ENCODE measurements at places on chromosomes 7 and 10.
A peak's percentile ranks its signal among the peaks of the same experiment; 100 is the strongest.

DNA sequence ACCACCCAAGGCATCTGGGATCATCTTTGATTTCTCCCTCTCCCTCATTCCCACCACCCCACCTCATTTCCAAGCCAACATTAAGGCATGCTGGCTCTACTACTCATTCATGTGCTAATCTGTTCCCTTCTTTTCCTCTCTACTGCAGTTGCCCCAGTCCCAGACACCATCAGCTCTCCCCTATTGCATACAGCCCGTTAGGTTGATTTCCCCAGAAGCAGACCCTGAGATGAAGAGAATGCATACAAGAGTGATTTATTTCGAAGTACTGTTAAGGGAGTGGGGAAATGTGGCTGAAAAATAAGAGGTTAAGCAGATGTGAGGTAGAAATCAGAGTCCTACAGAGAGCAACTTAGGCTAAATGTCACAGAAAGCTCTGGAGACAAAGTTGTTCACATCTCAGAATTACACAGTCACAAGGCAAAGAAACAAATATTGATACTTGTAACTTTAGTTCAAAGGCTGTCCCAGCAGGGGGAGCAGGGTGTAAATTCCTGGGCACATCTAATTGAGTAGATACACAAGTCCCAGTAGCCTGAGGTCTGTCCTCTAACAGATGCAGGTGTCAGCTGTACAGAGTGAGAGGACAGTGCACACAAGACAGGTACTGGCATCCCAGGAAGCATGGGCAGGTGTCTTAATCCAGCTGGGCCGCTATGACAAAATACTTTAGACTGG, 20.9 kb downstream of the AKR1D1 start:
- no peak for DNase-seq

GRCh38 chr10:28281726-28282315, 21.0 kb downstream of the MPP7 start:
- DNase-seq = no peak

- peak; percentile 95 for DNase-seq
Observed at GRCh38 chr10:17216217-17216900, 11.7 kb upstream of the VIM start.

DNA sequence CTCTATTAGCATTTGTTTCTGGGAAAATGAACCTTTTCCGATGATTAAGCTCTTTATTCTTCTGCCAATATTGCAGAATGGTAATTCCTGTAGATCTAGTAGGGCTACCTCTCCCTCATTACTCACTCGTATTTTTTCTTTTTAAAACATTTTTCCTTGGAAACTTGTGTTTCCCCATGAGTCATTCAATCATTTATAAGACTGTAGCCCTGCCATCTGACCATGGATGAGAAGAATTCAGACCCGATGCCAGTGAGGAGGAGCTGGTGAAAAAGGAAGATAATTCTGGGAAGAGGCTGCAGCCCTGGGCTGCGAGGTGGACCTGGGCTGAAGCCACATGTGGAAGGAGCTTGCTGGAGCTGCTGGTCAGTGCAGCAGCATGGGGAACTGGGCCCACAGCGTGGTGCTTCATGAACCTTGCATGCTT, 242.8 kb downstream of the KLF6 start:
- no peak for DNase-seq

DNA sequence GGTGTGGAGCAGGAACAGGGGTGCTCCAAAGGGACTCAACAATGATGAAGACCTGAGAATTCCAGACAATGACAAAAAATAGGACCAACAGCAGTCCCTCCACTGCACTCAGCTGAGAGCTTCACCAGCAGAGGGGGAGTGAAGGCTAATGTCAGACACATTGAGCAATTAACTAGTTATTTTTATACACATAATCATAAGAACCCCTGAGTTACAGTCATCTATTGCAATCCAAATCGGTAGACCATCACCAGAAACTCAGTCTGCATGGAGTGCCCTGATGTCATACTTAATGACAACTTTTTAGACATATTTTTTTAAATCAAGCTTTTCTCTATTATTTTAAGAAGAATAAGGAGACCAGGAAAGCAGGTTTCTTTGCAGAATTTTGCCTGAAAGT, 30.6 kb upstream of the IKZF1 start:
- DNase-seq = peak; percentile 28

GRCh38 chr7:50738932-50739331, 43.8 kb downstream of the GRB10 start:
- no peak for DNase-seq

GRCh38 chr10:97226398-97226797, 40.6 kb upstream of the SLIT1 start:
- DNase-seq = no peak

- no peak for DNase-seq
Observed at GRCh38 chr10:55311848-55312635, 511.0 kb upstream of the PCDH15 start.

DNA sequence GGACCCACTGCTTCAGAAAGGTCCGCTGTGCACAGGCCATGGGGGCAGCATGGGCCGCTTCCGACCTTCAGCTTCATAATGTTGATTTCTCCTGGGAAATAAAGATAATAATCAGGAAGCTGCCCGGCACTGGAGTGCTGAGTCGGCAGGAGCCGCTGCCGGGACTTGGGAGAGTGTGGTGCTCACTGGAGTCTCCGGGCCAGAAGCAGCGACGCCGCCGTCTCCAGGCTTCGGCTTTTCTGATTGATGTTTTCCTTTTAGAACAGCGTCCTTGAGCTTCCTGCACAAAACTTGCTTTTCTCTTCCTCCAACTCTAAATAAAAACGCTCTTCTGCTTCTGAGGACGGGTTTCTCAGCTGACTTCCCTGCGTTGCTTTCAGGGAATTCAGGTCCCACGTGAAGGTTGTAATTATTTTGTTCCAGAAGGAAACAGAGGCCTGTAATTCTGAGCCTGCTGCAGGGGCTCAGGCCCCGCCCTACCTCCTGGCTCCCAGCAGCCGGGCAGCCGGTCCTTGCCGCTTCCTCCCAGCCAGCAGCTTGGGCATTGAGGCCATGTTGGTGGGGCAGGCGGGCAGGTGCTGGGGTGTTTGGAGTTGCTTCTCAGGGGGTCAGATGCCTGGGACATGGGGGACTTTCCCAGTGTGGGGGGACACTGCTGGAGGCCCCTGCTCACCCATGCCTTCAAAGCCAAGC, 14.7 kb downstream of the PWWP2B start:
- no peak for DNase-seq

DNA sequence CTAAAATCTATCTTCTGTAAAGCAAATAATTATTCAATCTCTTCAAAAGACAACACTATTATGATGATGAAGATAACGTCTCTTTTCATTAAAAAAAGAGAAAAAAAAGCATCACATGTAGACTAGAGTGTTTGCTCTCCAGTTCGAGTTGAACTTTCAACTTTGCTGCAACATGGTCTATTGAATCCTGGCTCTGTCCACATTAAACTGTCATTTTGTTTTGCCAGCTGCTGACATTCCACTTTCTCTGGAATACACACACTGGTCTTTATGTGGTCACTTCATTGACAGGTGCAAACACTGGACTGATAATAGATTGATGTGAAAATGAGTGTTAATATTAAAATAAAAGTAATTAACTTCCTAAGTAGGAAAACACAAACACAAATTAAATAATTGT, 61.7 kb downstream of the PTF1A start:
- DNase-seq = no peak

GRCh38 chr7:157845203-157845835, 508.5 kb downstream of the DNAJB6 start:
- no peak for DNase-seq

DNA sequence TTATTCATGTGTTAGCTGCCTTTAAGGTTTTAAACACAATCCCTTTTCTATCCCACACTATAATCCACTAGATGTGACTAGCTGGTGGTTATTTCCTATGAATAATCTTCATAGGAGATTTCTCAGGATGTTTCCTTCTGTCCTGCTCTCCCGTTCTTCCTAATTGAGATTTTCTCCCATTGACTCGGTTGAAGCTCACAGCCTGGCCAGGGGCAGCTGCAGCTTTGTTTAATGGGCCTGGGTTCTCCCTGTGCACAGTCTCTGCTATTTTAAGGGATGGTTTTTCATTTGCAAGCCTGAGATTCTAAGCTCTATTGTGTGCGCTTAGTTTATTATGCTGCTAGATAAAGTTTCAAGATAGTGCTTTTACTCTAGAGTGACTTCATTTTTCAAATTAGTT, 283.4 kb upstream of the AOAH start:
- no peak for DNase-seq

GRCh38 chr10:43863859-43864591, 215.3 kb upstream of the ZNF32 start:
- DNase-seq = no peak

GRCh38 chr10:62662486-62662885, 142.0 kb upstream of the ADO start:
- DNase-seq = no peak

GRCh38 chr7:22842383-22842941, 19.8 kb upstream of the TOMM7 start:
- no peak for DNase-seq

DNA sequence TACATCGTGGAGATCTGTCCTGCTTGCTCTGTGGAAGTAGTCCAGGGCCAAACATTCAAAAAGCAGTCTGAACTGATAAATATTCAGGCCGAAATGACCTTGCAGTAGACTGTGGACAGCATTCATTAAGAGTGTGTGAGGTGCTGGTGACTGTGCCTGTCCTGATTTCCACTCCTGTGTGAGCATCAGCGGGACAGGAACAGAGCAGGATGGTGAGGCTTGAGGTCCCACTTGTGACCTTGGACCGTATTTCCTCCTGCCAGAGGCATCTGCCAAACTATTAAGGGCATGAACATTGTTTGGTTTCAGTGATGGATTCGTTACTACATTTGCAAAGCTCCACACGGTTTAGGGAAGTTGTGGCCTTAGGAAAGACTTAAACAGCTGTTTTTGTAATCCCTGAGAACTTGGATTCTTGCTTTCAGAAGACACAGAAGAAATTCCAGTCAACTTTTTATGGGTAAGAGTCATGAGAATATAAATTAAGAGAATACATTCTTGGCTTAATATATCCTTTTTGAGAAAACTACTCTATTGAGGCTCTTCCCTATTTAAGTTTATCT, 32.8 kb downstream of the CCNY start:
- no peak for DNase-seq

- DNase-seq = no peak
Observed at GRCh38 chr7:107877731-107878382, 13.1 kb upstream of the DLD start.

GRCh38 chr7:16801111-16801542, 3.7 kb downstream of the AGR2 start:
- DNase-seq = no peak

GRCh38 chr10:78859266-78859665, 209.5 kb upstream of the ZMIZ1 start:
- no peak for DNase-seq

GRCh38 chr10:28680358-28680752, 3.0 kb downstream of the BAMBI start:
- peak; percentile 65 for DNase-seq

GRCh38 chr10:79047584-79047874, 21.2 kb upstream of the ZMIZ1 start:
- DNase-seq = no peak

- no peak for DNase-seq
Observed at GRCh38 chr10:76049581-76050290, 618.3 kb downstream of the LRMDA start.

- DNase-seq = no peak
Observed at GRCh38 chr7:133885213-133885612, 241.9 kb upstream of the LRGUK start.

GRCh38 chr10:74983383-74983782, 128.1 kb upstream of the SAMD8 start:
- no peak for DNase-seq

GRCh38 chr7:82859106-82859850, 303.4 kb downstream of the PCLO start:
- no peak for DNase-seq

DNA sequence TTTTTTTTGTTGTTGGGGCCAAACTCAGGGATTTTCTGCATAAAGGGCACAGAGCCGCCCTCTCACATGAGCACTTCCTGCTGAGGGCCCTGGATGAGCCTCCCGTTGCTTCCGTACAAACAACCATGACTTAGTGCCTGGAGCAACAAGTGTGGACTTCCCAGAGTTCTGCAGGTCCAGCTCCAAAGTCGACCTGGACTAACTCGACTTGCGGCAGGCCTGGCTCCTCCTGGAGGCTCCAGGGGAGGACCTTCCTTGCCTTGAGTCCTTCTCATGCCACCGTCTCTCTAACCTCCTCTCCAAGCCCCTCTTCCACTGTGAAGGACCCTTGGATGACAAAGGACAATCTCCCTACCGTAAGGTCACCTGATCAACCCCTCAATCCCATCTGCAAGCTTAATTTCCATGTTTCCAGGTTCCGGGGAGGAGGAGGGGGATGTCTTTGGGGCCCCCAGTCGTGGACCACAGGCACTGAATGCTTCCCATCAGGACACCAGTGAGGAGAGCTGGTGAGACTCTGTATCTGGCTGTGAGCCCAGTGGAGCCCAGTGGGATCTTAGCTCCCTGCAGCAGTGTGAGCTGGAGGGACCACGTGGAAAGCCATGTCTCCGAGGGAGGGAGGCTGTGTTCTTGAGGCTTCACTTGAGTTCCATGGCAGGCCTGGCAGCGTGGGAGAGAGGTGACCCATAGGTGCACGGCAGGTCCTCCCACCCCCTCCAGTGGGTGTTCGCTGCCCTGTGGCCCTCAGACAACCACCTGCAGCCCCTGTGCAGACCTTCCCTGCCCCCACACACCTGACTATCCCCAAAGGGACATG, 199.5 kb upstream of the PPP2R2D start:
- no peak for DNase-seq

Data from SIG-M5 (cell line).